ENCODE measurements at places on chromosomes 5 and 9.

GRCh38 chr9:68669218-68669617, 35.8 kb upstream of the PIP5K1B start:
- DNase-seq = no peak

GRCh38 chr9:94182532-94182931, 76.6 kb upstream of the ZNF169 start:
- DNase-seq = no peak

GRCh38 chr9:92185681-92186080, 70.5 kb upstream of the SPTLC1 start:
- no peak for DNase-seq

DNA sequence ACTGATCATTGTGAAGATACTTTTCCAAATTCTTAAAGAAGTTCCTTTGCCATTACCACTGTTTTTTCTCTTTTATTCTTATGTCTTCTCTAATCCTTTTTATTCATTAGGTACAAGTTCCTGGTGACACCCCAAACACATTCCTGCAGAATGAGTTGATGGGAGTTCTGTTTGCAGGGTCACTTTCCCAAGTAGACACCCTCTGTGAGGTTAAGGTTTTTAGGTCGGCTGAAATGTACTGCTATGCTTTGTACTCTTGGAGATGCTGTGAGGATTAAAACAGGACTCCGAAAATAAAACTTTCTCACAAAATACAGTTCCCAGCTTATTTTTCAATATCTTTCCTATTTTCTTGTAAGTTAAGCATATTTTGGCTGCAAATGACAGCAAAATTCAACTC, 143.3 kb upstream of the TLE4 start:
- no peak for DNase-seq

- DNase-seq = no peak
Measured at GRCh38 chr9:38423273-38423972, 831 bp downstream of the IGFBPL1 start.

DNA sequence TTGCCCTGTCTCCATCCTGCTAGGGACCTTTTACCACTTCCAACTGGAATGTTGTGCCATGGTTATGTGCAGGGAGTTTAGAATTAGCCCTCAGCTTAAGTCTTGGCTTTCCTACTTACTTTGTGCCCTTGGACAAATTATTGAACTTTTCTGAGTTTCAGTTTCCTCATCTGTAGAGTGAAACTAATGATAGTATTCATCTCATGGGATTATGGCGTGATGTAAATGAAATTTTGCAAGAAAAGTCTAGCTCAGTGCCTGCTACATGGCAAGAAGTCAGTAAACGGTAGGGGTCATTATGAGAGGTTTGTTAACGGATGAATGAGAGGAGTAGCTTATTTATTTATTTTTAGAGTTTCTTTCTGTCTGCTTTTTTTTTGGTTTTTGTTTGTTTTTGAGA, 1.8 kb downstream of the MVB12B start:
- no peak for DNase-seq

DNA sequence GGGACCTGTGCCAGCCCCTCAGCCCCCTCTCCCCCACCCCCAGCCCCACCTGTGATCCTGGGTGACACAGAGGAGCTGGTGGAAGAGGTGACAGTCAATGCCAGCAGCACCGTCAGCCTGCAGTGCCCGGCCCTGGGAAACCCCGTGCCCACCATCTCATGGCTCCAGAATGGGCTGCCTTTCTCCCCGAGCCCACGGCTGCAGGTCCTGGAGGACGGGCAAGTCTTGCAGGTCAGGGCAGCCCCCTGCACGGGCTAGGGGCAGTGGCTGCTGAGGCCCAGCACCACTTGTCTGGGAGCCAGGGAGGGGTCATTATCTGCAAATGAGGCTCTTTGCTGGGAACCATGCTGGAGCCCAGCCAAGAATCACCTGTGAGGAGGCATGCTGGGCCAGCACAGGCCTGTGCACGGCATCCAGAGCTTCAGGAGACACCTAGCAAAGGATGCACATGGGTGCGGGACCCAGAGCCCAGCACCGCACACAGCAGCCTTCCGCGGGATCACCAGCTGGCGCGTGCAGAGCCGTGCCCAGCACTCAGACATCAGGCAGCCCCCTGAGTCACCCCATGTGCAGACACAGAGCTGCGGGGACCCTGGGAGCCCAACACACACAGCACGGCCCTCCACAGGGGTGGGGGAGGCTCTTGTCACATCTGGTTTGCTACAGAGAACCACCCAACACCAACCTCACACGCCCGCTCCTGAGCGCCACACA, 62.0 kb upstream of the ASS1 start:
- no peak for DNase-seq

DNA sequence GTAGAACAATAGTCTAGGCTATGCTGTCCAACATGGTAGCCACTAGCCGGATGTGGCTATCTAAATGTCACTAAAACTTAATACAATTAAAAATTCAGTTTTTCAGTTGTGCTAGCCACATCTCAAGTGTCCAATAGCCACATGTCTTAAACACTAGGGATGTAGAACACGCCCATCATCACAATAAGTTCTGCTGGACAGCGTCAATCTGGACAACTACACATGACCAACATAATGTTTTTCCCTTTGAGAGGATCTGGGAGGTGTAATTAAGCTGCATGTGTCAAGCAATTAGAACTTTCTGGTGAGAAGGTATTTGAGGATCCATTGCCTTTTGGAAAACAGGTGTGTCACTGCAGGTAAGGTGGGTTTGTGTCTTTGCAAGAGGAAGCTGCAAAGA, 424.6 kb upstream of the WWC1 start:
- DNase-seq = no peak

DNA sequence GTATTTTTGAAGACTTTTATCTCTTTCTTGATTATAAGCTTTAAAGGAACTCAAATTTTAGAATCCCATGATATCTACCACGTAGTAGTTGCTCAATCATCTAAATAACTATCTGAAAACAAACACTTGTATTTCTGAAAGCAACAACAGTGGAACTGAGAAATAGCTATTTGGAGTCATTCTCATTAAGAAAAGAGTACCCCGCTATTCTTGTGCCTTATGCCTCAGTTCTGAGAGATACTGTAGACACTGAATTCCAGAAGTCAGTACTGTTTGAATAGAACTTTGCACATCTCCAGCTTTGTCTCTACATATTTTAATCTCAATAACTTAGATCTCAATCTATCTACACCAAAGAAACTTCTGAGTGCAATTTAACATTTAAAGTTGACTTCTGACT, 11.4 kb downstream of the CHD1 start:
- DNase-seq = no peak

- DNase-seq = no peak
Measured at GRCh38 chr9:79575547-79575946, 3.8 kb downstream of the TLE4 start.

- DNase-seq = no peak
Measured at GRCh38 chr9:5688109-5688508, 59.2 kb downstream of the RIC1 start.

- DNase-seq = no peak
Measured at GRCh38 chr5:163163858-163164257, 273.5 kb upstream of the CCNG1 start.

GRCh38 chr9:3336951-3337350, 188.8 kb downstream of the RFX3 start:
- DNase-seq = no peak

DNA sequence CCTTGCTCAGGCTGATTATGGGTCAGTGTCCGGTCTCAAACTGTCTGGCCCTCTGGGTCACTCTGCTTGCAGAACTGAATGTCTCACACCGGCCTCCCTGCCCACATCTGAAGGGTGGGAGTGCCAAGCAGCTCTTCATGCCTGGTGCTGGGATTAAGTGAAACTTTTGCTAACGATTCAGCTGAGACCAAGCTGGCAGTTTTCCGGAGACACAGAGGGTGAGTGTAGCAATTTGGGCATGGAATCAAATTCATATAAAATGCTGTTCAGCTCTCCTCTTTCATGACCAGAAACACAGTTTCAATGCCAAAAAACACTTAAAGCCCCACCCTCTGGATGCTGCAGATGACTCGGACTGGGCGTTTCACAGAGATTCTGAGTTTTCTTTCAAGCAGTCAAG, 207.5 kb downstream of the NXNL2 start:
- no peak for DNase-seq
